ENCODE measurements at places on chromosomes 3 and 15.

- DNase-seq: no peak
Measured at GRCh38 chr3:67312155-67312554, 314.0 kb downstream of the KBTBD8 start.

DNA sequence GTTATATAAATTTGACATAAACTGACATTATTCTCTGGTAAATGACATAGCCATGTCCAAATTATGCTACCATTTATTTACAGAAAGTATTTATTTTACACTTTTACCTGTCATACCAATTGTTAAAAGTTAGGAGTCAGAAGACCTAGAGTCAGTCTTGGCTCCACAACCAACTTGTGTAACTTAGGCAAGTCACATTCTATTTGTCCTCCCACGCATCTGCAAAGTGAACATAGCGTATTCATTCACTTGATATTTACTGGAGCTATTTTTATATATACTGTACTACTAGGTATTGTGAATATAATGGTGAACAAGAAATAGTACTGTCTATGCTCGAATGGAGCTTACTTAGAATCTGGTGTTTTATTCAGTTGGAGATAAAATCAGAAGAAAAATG, 78.7 kb downstream of the ZNF280D start:
- no peak for DNase-seq

GRCh38 chr3:38837358-38837757, 21.3 kb upstream of the SCN10A start:
- DNase-seq: no peak

DNA sequence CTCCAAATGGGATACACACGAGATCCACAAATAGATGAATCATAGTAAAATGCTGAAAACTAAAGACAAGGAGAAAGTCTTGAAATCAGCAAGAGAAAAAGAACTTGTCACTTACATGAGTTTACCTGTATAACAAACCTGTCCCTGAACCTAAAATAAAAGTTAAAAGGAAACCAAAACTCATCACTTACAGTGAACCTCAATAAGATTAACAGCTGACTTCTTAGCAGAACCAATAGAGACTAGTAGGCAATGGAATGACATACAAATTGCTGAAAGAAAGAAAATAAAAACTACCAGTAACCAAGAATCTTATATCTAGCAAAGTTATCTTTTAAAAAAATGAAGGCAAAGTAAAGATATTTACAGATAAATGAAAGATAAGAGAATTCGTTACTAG, 27.4 kb downstream of the SEC22A start:
- no peak for DNase-seq

GRCh38 chr3:99965077-99965476, 147.4 kb downstream of the CMSS1 start:
- DNase-seq: no peak

- no peak for DNase-seq
Measured at GRCh38 chr3:61631108-61631769, 69.9 kb downstream of the PTPRG start.

DNA sequence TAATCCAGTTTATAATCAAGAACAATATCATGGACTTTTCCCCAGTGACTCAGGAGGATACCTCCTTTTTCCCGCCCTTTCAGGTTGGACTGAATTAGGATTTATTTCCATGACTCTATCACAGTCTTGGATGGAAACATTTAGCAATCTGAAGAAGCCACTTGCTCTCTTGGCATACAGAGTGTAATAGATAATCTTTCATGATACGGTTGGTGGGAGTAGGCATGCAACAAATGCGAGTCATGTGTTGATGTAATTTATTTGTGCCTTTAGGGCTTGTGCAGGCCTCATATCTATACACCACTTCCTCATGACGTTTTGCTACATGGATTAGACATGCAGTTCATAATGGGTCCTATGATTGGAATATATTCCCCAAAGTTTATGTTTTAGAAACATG, 54.2 kb upstream of the MCTP2 start:
- DNase-seq: no peak

DNA sequence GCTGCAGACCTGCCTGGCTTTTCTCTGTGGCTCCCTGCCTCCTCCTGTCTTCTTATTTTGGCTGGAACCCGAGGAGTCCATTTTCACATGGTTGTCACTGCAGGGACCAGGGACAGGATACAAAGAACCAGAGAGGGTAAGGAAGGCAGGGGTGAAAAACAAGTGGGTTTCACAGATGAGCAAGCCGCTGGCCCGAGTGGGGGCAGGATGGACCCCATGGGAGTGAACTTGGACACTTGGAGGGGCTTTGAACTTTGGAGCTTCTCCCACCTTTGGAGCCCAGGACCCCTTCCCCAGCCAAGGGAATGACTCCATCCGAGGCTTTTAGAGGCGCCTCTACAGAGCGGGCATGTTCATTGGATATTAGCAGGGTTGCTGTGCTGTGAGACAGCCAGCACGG, 26.9 kb upstream of the ADCY5 start:
- no peak for DNase-seq

All from NCI-H524 treated with DMSO at 0.1 percent for 48 hours (cell line).